ENCODE measurements at places on chromosomes 11 and 22.

GRCh38 chr22:42996646-42997365, 18.1 kb downstream of the PACSIN2 start:
- peak; percentile 84 for DNase-seq

GRCh38 chr11:8917157-8917825, 6.3 kb downstream of the AKIP1 start:
- DNase-seq, result peak; percentile 92

DNA sequence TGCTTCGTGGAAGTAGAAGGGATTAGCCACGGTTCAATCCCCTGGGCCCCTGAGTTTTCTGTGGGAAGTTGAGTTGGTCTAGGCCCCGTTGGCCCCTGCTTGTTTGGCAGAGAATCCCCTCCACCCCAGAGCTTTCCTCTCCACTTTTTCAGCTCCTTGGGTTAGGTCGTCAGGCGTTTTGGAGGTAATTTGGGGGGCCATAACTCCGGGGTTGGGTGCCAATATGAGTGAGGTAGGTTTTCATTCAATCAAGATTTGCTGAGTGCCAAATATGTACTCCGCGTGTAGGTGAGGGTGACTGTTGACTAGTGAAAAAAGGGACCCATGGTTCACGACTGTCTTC, 590 bp downstream of the ATG13 start:
- DNase-seq, result no peak

DNA sequence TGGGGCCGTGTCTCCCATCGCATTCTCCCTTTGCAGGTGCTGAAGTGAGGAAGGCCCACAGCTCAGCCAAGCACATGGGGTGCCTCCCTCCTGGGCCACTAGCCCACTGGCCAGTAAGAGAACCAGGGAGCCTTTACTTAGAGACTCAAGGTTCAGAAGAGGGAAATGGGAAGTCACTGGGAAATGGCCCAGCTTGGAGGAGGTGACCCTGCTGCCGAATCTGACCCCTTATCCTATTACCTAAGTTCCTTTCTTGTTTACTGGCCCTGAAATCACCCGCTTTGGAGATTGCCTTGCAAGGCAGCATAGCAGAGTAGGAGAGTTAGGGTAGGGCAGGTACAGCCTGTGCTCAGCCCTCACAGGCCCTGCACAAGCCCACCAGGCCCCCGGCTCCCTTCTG, 24.4 kb downstream of the UPB1 start:
- DNase-seq, result no peak

- no peak for DNase-seq
These were observed 1.6 kb downstream of the SLC22A12 start for GRCh38 chr11:64592656-64593055.

- no peak for DNase-seq
These were observed 22.6 kb downstream of the IZUMO1R start for GRCh38 chr11:94326947-94327346.

DNA sequence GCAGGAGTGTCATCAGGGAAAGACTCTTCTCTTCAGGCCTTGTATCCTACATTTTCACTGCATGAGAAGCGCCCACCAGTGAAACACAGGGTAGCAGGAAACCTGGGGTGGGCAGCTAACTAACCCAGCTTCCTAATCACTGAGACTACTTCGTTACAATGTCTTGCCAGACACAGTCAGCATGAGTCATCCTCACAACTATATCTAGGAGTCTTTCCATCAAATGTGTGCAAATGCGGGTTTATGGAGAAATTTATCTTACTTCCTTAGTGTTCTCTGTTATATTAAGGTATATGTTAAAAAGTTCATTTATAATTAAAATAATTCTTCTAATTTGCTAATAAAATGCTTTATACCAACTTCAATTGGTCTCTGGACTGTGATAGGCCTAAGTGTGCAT, 79.9 kb upstream of the RAB1B start:
- DNase-seq, result peak; percentile 75

GRCh38 chr11:84714316-84714780, 912.8 kb downstream of the DLG2 start:
- peak; percentile 13 for DNase-seq

- DNase-seq, result peak; percentile 92
These were observed 4.6 kb downstream of the ADM start for GRCh38 chr11:10309163-10310093.

GRCh38 chr22:29907753-29908515, 25.0 kb downstream of the MTMR3 start:
- DNase-seq, result peak; percentile 98

All from fibroblast of the aortic adventitia (primary cell).